ENCODE measurements at places on chromosomes 7 and 10. TPM values are rescaled to one million over a fixed set of nuclear protein-coding genes. Genes with fewer than 3 reads are reported as not detected.

CPEB3 gene
- 4.3 TPM for total RNA-seq

HMX3 gene
- total RNA-seq = not detected

EPO gene
- not detected for total RNA-seq

KCNH2 gene
- total RNA-seq = not detected

LZTS2 gene
- total RNA-seq = 12.6 TPM

CYP26C1 gene
- 0.05 TPM for total RNA-seq

ZNF282 gene
- 49.7 TPM for total RNA-seq

OR2A42 gene
- not detected for total RNA-seq

AKR1B15 gene
- not detected for total RNA-seq

SFRP4 gene
- not detected for total RNA-seq

SYT15B gene
- 0.58 TPM for total RNA-seq

ZP3 gene
- 0.64 TPM for total RNA-seq

PAPOLB gene
- total RNA-seq = 0.06 TPM

Measured in activated CD8-positive, alpha-beta memory T cell treated with anti-CD3 and anti-CD28 coated beads, Interleukin-2, amount 10 ng/mL, durations not matched to agents 7 days and 5 days (primary cell).